ENCODE measurements at places on chromosomes 16 and 17. TPM values are rescaled to one million over a fixed set of nuclear protein-coding genes. Genes with fewer than 3 reads are reported as not detected.

Gene TAT
- 0.11 TPM for total RNA-seq

Gene TBC1D3H
- not detected for total RNA-seq

Gene FN3K
- 78.9 TPM for total RNA-seq

Gene CCL16
- not detected for total RNA-seq

Gene CES5A
- total RNA-seq = not detected

Gene ZNHIT3
- 65.6 TPM for total RNA-seq

Gene UNC13D
- 3.0 TPM for total RNA-seq

Gene SPEM3
- total RNA-seq = not detected

DNA sequence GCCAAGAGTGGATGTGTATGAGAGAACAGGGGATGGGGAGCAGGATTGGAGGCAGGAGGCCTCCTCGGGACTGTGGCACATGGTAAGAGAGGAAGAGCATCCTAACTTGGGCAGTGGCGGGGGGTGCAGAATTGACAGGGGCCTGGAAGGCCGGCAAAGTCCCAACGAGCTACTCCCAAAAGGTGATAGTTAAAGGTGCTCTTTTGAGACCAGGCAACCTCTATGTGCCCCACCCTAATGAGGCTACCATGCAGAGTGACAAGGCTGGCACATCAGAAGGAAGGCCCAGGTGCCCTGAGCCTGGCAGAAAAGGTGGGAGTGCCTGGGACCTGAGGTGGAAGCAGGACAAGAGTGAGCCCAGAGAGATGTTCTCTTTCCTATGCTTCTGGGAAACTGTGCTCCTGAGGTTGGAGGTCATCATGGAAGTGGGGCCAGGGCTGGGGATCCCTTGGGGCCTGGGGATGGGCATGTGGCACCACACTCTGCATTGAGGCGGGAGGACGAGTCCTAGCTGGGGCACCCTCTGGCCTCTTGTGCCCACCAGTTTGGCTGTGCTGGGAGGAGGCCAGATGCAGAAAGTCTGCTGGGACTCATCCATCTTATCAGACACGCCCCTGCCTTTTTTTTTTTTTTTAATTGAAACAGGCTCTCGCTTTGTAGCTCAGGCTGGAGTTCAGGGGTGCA, 5.9 kb downstream of the RAB11FIP4 start:
- DNase-seq = no peak

DNA sequence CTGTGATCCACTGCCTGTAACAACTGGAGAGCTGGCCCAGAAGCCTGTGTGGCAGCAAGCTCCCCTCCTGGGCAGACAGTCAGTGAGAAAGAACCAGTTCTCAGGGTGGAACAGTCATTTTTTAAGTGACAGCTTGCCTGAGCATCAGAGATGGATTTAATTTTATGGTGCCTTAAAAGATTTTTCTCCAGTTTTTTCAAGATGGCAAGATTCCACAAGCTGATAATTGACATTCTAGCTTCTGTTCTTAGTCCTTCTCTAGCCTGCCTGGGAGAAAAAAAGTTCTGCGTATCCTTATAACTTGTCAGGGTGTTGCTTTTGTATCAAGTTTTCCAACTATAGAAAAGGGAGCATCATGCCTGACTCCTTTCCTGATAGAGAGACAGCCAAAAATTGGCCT, 21.2 kb downstream of the CALB2 start:
- no peak for DNase-seq

DNA sequence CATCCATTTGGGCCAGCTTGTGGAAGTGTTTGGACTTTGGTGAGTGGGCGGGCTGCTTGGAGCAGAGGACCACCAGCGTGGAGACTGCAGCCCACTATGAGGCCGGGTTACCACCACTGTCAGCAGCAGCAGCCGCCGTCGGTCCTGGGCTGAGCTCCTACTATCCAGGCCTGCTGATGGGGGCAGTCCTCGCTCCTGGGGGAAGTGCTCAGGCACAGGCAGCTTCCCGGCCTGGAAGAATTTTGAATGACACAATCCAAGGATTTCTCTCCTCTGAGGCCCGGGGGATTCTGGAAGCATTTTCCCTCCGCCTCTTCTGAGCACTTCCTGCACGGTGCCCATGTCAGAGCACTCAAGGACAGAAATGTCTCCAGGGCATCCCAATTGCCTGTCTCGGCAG, 5.3 kb upstream of the NOD2 start:
- no peak for DNase-seq

GRCh38 chr16:88379694-88380040, 3.1 kb upstream of the ZNF469 start:
- DNase-seq = no peak

DNA sequence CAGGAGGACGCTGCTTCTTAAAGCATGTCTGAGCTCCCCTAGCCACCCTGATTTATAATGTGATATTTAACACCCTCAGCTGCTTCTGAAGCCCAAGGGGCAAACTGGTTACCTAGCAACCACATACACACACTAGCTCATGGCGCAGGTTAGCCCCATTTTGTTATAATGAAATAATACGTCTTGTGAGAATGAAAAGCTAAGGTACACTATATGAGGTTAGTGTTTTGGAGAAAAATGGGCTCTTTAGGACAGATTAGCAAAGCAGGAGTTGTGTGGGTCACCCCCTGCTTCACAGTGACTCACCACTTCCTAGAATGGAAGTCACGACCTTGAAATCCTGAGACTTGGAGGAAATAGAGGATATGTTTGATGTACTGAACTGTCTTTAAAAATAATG, 404.8 kb upstream of the HSBP1 start:
- DNase-seq = no peak

DNA sequence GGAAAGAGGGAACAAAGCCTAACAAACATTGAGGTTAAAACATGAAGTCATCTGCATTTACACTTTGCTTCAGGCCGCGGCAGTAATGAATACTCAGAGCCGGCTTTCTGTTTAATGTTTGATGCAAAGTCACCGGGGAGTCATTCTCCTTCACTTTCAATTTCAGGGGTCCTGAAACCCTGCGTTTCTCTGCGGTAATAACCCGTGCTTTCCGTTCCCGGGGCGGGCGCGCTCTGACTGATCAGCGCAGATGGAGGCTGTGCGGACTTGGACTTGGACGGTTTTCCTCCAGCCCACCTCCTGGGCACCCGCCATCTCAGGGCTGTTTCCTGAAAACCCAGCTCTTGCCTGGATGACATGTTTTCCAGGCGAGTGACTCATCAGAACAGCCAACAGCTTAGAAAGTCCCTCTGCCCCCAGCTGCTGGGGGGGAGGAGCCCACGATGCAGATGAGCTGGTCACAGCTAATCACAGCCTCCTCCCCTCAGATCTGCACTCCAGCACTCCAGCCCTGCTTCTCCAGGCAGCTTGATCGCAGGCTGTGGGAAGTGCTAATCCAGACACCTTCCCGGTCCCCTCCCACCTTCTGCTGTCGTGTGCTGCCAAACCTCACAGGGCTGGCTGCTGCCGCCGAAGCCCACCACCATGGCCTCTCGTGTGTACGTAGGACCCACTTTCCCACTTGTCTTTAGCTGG, 158.6 kb upstream of the CHMP6 start:
- peak; percentile 97 for DNase-seq

DNA sequence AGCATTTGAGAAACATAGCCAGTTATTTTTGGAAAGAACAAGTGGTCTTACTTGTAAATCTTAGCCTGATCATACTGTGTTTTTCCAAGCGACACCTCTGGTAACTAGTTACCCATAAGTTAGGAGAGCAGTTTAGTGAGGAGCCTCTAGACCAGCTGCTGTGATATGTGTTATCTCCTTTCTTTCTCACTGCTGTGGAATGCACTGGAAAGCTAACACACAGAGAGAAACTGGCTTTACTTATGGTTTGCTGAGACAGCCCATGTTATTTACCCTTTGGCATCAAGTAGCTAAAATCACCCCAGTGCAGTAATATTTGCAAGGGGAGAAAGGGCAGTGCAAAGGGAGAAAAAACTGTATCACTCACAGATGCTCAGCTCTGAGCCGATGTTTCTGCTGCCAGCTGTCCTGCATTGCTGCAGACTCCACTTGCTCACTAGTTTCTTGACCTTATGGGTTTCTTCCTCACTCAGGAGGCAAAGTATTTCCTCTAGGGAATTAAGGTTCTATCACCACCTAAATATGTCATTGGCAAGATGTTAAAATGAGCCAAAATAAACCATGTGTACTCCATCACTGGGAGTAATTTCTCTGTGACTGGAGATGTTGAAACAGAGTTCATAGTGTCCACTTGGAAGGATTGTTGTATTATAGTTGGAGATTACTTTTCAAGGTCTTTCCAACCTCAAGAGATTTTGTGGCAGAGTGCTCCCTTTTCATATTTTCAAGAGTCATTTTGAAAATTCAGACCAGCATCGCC, 2.3 kb downstream of the RBFOX1 start:
- DNase-seq = no peak

DNA sequence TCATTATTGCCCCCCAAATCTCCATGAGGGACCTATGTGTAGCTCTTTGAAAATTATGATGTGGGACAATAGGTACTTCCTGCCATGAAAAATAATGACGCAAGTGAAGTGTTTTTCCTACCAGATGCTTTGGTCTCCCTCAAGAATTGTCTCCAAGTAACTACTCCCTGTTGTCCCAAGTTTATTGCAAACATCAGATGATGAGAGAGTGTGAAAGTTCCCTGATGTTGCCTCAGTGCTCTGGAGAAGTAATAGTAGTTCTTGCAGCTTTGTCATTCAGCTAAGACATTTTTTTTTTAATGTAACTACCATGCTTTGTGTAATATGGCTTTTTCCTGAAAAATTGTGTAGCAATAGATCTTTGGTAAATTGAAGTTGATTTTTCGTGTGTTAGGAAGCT, 20.1 kb downstream of the LPCAT2 start:
- no peak for DNase-seq

- no peak for DNase-seq
These were observed 5.3 kb downstream of the KPNB1 start for GRCh38 chr17:47654991-47655390.

DNA sequence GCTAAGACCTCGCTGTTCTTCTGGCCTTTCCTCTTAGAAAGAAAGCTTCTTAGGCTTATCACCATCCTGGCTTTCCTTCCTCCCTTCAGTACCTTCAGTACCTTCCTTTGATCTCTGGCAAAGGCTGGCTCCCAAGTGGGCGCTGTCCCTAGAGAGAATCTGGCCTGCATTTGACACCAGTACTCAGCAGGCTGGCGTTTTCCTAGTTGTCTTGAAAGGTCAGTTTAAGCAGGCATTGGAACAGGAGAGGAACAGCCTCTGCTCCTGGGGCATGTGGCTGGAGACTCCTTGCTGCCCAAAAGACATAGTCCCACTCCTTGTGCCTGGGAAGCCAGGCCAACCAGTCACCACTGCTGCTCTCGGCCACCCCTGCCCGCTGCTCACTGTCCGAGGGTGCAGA, 34.1 kb downstream of the TMEM238L start:
- DNase-seq = no peak

DNA sequence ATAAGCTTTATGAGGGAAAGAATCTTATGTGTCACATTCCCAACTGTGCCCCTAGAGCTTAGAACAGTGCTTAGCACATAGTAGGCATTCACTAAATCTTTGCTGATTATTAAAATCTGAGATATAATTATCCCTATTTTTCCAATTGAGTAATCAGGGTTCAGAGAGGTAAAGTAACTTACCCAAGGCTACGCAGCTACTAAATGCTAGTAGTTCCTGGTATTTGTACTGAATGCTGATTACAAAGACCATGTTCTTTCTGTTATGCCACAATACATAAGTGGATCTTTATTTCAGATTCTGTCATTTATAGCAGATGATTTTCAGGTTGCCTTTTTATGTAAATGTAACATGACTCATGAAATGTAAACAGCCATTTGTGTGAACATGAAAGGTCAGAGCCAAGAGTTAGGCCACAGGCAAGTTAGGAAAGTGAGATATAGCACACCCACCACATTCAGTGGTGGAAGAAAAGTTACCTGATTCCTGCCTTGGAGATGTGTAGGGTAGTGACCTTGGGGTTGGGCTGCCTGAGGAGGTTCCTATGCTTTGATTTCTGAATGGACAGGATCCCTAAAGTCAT, 77.2 kb downstream of the FTO start:
- no peak for DNase-seq

DNA sequence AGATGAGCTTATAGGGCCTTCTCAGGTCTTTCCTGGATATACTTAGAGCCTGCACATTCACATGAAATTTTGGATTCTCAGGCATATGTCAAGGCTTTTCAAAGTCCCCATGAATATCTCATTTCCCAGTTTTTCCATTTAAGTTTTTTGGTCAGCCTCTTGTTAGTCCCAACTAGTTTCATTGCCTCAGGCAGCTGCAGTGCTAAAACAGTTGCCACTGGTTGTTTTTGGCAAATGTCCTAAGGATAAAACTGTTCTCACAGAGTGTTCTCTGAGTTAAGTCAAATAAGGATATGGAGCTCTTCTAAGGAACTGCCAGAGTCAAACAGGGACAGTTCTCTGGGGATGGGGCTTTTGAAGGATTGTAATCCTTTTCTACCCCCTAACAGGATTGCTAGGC, 39.9 kb upstream of the ABCC11 start:
- no peak for DNase-seq

DNA sequence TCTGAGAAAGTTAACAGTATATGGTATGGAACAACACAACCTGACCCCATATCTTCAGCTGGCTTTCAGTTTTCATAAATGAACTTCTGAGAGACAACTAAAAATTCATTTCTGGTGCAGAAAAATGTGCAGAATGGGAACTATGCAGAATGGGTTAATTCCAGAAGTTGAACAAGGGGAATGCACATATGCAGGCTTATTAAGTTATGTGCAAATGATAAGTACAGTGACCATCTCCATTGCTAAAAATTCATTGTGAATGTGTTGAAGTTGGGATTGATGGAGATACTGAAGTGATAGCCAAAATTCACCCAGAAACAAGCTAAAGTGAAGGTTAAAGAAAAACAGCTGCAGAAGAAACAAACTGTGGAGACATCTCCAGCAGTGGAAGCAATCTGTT, 315.8 kb downstream of the CA10 start:
- no peak for DNase-seq

DNA sequence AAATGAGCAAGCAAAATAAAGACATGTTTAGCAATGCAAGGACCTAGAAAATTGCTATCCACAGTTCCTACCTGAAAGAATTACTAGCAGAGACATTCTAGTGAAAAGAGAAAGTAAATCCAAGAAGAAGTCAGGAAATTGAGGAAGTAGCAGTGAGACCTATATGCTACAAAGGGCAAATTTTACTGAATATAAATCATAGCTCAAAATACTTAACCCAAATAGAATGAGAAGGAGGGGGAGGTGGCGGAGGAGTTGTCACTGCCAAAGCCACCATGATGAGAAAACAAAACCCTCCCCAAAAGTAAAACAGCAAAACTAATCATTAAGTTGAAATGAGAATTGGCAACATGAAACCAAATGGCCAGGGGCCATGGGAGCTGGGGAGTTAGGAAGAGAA, 39.3 kb downstream of the PITPNM3 start:
- DNase-seq = no peak

DNA sequence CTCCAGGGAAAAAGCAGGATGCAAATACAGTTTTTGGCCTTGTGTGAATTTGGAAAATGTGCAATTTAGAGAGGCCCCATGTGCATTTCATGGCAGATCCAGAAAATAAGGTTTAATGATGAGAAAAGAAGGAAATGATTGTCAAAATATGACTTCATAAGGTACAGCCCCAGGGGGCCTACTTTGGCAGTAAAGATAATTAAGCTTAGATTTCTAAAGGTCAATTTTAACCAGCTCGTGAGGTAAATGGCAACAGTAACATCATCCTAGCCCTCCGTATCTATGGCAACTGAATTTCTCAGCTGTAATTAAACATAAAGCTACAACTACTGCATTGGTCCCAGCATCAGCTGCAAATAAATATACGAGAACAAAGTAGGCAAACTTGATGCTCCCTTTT, 30.0 kb upstream of the PRSS54 start:
- DNase-seq = no peak
